ENCODE measurements at places on chromosomes 11 and 22.
A peak's percentile ranks its signal among the peaks of the same experiment; 100 is the strongest.

GRCh38 chr22:42016111-42016510 lies 17.5 kb downstream of the WBP2NL start:
- no peak for DNase-seq

- DNase-seq, result no peak
Observed at GRCh38 chr11:72141066-72141465, 5.5 kb downstream of the FOLR3 start.

DNA sequence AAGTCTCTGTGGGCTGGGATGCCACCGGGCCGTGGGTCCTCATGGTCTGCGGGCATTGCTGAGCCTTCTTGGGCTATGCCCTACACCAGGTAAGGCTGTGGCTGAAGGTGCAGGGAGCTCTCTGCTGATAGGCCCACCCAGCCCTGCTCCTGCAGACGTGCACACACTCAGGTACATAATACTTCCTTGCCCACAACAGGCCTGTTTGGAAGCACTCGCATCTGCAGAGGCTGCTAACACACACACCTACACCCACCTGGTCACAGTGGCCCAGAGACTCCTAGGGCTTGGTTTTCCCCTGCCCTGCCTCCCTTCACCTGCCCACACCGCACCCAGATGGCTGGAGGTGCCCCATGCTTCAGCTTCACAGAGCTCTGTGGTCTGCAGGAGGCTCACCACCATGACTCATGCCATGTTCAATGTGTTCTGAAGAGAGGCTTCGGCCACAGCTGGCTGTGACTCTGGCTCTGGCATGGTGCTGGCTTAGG lies 72.8 kb upstream of the KCNQ1OT1 start:
- DNase-seq, result peak; percentile 17

DNA sequence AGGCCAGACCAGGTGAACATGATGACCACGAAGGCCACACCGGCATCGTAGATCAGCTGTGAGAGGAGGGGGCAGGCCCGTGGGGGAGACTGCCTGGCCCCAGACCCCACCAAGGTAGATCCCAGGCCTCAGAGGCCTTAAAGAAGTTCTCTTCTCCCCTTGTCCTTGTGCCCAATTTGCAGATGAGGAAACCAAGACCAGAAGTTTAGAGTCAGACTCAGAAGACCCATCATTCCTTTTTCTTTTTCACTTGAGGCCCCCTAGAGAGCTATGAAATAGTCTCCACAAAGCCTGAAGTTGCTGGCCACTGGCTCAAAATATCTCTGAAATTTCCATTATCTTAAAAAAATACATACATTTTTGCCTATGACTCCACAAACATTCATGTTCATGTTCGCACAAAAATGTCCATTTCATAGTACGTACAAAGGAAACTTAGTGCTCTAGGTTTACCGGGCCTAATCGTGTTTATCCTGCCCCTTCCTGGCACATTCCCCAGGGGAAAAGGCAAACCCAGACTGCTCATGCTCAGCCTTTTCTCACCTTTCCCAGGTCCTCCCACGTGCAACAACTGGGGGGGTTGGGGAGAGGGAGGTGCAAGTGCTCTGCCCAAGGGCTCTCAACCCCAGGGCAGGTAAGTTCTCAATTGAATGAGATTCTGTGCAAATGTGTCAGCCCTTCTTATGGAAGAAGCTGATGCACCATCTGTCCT lies 19.2 kb downstream of the SLC43A1 start:
- DNase-seq, result no peak

DNA sequence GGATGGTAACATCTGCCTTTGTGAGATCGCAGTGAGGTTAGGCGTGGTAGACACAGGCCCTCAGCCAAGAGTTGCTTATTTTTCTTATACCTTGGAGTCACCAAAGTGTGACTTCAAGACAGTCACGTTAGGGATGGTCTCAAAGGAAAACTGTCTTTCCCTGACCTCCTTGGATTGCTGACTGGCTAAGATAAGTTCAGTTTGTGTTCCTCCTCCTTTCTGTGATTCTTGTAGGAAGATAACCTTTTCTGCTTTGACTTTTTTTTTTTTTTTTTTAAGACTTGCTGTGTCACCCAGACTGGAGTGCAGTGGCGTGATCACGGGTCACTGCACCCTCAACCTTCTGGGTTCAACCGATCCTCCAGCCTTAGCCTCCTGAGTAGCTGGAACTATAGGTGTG lies 23.1 kb downstream of the TAB1 start:
- no peak for DNase-seq

DNA sequence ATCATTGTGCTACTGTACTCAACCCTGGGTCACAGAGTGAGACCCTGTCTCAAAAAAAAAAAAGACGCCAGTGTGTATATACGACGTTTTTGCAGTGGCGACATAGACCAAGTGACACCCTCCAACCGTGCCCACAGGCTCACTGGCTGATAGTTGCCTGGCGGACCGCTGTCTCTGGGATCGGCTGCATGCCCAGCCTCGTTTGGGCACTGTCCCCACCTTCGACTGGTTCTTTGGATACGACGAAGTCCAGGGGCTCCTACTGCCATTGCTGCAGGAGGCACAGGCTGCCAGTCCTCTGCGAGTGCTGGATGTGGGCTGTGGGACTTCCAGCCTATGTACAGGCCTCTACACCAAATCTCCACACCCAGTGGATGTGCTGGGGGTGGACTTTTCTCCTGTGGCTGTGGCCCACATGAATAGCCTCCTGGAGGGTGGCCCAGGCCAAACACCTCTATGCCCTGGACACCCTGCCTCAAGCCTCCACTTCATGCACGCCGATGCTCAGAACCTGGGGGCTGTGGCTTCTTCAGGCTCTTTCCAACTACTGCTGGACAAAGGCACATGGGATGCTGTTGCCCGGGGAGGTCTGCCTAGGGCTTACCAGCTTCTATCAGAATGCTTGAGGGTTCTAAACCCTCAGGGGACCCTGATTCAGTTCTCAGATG lies 1.3 kb downstream of the CSKMT start:
- no peak for DNase-seq

- DNase-seq, result no peak
Observed at GRCh38 chr11:99554232-99554903, 533.6 kb downstream of the CNTN5 start.

DNA sequence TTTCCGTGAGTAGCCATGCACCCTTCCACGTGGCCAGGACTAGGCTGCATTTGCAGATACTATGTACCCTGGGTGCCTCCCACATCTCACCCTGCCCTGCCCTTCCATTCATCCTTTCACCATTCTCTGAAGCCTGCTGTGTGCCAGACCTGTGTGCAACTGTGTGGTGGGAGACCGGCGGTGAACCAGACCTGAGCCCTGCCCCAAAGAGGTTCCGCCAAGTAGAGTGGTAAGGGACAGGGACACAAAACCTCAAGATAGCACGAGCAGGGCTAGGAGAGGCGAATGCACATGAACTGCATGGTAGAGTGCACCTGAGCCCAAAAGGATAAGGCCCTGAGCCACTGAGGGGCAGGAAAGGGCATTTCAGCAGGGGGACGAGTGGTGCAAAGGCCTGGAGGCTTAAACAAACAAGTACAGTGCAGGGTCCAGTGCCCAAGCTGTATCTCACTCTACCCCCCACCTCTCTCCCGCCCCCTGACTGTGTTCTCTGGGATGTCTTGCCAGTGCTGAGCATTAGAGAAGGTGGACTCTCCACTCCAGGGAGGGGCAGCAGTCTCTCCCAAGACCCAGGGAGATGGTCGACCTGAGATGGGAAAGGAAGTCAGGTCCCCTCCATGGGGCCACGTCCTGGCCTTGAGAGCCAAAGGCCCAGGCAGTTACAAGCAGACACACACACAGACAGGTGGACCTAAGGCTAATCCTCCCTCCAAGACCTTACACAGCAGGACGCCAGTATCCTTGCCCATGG lies 14.1 kb upstream of the ARAP1 start:
- no peak for DNase-seq

DNA sequence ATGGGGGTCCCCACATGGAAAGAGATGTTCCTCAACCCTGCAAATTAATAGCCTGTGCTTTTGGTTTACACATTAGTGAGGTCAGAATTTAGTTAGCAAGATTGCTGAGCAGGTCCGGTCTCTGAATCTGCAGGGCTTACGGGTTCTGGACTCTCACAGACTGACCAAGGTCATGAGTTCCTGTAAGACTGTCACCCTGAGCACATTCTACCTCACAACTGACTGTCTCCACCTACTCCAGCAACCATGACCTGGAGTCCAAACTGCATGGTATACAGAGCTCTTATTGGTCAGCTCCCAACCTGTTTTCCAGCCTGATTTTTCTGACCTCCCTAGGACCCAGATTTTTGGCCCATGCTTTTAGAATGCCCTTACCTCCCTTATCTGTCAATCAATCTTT lies 28.2 kb downstream of the DKK3 start:
- no peak for DNase-seq

GRCh38 chr11:69055598-69056516 lies 7.1 kb downstream of the TPCN2 start:
- DNase-seq, result peak; percentile 80

DNA sequence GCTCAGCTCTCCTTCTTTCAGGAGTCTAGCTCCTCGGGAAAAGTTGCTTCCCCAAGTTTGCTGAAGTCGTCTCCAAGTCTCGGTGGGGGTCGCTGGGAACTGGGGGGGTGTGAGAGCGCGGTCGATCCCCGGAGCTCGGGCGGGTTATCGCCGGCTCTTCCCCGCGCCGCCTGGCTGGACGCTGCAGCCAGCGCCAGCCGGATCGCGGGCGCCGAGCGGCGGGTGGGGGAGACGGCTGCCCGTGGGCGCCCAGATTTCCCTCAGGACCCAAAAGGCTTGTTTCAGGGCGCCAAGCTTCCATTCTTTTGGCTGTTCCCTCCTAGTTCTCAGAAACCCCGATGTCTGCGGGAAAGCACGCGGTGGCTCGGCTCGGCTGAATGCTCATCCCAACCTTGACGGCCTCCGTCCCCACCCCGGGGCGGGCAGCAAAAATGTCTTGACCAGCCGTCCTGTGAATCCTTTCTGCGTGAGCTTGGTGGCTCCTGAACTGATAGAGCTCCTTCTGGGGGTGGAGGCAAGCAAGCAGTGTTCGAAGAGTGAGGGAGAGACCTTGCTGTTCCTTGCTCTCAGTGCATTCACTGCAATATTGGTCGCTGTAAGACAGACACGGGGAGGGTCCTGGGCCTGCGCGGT lies 1.7 kb downstream of the ZBTB16 start:
- DNase-seq, result peak; percentile 69

GRCh38 chr11:70066628-70067027 lies 11.5 kb upstream of the ANO1 start:
- no peak for DNase-seq

DNA sequence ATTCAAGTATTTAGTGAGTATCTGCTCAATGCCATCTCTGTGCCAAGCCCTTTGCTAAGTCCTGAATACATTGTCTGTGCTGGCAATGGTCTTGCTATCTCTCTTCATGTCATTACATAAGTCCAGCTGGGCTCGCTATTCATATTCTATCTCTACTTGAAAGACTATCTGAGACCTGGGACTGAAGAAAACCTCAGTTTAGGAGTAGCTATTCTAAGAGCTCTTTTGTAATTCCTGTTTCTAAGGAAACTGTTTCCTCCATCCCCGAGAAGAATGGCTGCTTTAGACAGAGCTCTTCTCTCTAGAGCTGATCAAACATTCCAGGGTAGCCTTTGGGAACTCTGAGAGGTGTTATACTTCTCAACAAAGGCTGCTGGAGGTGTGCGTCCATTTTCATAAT lies 33.0 kb downstream of the SLC17A6 start:
- DNase-seq, result no peak

All from heart left ventricle (tissue), 16 donors.